ENCODE measurements at places on chromosomes 16 and 17. TPM values are rescaled to one million over a fixed set of nuclear protein-coding genes. Genes with fewer than 3 reads are reported as not detected.

EFNB3 gene
- total RNA-seq: 4.1 TPM

RTN4RL1 gene
- 0.47 TPM for total RNA-seq

GPRC5C gene
- total RNA-seq: 47.8 TPM

CES1 gene
- not detected for total RNA-seq

BCAS3 gene
- 22.6 TPM for total RNA-seq

KRTAP1-1 gene
- total RNA-seq: not detected

UNC13D gene
- 1.1 TPM for total RNA-seq

DRC3 gene
- 2.6 TPM for total RNA-seq
